ENCODE measurements at places on chromosomes 13 and 19. TPM values are rescaled to one million over a fixed set of nuclear protein-coding genes. Genes with fewer than 3 reads are reported as not detected.
A peak's percentile ranks its signal among the peaks of the same experiment; 100 is the strongest.

Gene ATXN8OS
- not detected for total RNA-seq

Gene F7
- not detected for total RNA-seq

Gene URAD
- total RNA-seq, result not detected

Gene RGL3
- total RNA-seq, result not detected

Gene ANGPTL8
- not detected for total RNA-seq

DNA sequence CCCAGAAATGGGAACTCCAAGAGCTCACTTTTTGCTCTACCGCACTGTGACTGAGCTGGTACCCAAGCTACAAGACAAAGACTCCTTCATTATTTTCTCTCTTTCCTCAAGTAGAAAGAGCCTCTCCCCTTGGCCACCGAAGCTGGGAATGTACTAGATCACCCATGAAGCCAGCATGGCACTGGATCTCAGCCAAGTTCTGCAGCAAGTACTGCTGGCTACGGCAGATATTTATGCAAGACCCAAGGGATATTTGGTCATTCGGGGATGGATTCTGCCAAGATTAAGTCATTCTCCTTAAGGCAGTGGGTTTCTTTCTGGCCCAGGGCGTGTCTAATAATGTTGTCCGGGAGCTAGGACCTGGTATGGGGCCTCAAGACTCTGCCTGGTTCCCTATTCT lies 633.5 kb downstream of the SLITRK1 start:
- H3K36me3 ChIP-seq, result no peaks in the 10 kb centered on the region
- no peaks in the 10 kb centered on the region for H3K27me3 ChIP-seq
- no peak overlapping the region for H3K4me3 ChIP-seq
- no peak for DNase-seq

DNA sequence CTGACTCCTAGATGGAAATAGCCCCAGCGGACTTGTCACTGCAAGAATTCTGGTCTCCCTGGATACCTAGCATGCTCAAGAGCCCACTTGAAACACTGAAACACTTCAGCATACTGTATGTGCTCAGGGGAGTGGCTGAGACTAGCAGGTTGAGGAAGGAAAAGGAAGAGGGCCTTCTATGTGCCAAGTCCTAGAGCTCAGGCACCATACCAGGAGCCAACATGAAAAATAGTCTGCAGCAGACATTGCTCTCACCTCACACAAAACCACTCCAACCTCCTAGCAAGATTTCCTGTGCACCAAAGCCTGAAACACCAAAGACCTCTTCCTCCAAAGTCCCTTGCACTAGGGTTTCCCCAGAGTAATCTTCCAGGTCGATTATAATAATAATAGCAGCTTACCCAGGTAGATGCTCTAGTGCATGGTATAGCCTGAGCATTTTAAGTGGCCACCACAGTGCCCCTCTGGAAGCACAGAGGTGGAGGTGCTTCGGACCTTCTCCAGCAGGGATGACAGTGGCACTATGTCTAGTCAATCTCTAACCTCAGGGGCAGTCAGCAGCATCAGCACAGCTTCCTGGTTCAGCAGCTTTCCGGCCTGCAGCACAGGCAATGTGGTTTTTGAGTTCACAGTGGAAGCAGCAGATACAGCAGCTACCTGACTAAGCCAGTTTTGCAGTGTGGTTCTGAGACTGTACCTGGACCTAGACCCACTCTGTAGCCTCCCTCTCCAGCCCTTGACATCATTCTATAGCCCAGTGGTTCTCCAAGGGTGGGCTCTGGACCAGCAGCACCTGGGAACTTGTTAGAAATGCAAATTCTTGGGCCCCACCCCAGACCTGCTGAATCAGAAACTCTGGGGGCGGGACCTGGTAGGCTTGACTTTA lies 45.6 kb upstream of the UBE2L5 start:
- H3K4me1 ChIP-seq, result peaks cover 79% of the 10 kb centered on the region
- H3K27ac ChIP-seq, result peak overlapping the region; percentile 91
- DNase-seq, result peak; percentile 94
- no peaks in the 10 kb centered on the region for H3K27me3 ChIP-seq
- H3K4me3 ChIP-seq, result peak overlapping the region; percentile 76
- peaks cover 7% of the 10 kb centered on the region for H3K36me3 ChIP-seq

GRCh38 chr13:36251526-36251925 lies 37.2 kb upstream of the SOHLH2 start:
- H3K4me1 ChIP-seq, result no peaks in the 10 kb centered on the region
- DNase-seq, result no peak
- H3K27me3 ChIP-seq, result no peaks in the 10 kb centered on the region
- no peak overlapping the region for H3K27ac ChIP-seq
- no peak overlapping the region for H3K4me3 ChIP-seq

- no peak overlapping the region for H3K27ac ChIP-seq
- no peak for DNase-seq
- peaks cover 1% of the 10 kb centered on the region for H3K36me3 ChIP-seq
- H3K4me1 ChIP-seq, result peaks cover 6% of the 10 kb centered on the region
- H3K27me3 ChIP-seq, result peaks cover 12% of the 10 kb centered on the region
These were observed 183.5 kb upstream of the TSC22D1 start for GRCh38 chr13:44759384-44760360.

DNA sequence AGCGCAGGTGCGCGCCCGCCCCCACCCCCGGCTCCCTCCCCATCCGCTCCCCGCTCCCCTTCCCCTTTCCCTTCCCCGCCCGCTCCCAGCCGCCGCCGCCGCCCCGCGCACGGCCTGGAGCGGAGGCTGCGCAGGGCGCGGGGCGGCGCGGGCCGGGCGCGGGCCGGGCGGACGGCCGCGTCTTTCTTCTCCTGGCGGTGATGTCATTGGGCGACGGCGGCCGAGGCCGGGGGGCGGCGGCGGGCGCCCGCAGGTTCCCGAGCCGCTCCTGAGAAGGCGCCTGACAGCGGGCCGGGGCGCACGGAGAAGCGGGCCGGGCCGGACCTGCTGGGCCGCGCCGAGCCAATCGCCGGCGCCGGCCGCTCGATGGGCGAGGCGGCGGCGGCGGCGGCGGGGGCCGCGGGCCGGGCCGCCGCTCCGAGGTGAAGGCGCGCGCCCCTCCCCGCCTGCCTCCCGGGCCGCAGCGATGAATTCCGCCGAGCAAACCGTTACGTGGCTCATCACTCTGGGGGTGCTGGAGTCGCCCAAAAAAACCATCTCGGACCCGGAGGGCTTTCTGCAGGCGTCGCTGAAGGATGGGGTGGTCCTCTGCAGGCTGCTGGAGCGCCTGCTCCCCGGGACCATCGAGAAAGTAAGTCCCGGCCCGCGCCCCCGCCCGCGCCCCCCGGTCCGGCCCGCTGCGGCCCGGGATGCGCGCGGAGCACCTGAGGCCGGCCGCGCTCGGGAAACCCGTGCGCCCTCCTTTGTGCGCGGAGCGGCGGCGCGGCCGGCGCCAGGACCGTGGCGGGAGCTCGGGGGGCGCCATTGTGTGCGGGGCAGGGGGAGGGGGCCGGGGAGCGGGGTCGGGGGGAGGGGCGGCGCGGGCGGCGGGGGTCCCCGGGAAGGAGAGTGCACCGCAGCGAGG lies at the start of gene ARHGEF7:
Gene ARHGEF7, plus strand, starts transcription at position 250 of the 904 bp plus-strand sequence. Its CDS starts 217 bp downstream, at position 467.
- H3K4me1 ChIP-seq, result peaks cover 12% of the 10 kb centered on the region
- peak within 1 kb of the TSS; percentile 79 for H3K4me3 ChIP-seq
- no peaks in the 10 kb centered on the region for H3K36me3 ChIP-seq
- peaks cover 84% of the 10 kb centered on the region for H3K27me3 ChIP-seq
- no peak within 1 kb of the TSS for H3K27ac ChIP-seq

- H3K4me3 ChIP-seq, result no peak overlapping the region
- H3K4me1 ChIP-seq, result no peaks in the 10 kb centered on the region
- H3K27me3 ChIP-seq, result no peaks in the 10 kb centered on the region
- no peaks in the 10 kb centered on the region for H3K36me3 ChIP-seq
These were observed 128.7 kb downstream of the UGGT2 start for GRCh38 chr13:95924389-95924994.
